ENCODE measurements at places on chromosomes 16 and 17.

- no peaks in the 10 kb centered on the region for H3K36me3 ChIP-seq
- H3K27me3 ChIP-seq: peaks cover 11% of the 10 kb centered on the region
- no peaks in the 10 kb centered on the region for H3K4me1 ChIP-seq
- no peak for DNase-seq
- H3K4me3 ChIP-seq: no peak overlapping the region
- no peak overlapping the region for H3K27ac ChIP-seq
Observed at GRCh38 chr16:66948134-66948836, 12.8 kb upstream of the CES3 start.

GRCh38 chr16:22265351-22265750, 31.9 kb upstream of the POLR3E start:
- H3K27me3 ChIP-seq: no peaks in the 10 kb centered on the region
- H3K4me1 ChIP-seq: no peaks in the 10 kb centered on the region
- H3K27ac ChIP-seq: no peak overlapping the region
- DNase-seq: no peak
- H3K4me3 ChIP-seq: no peak overlapping the region
- H3K36me3 ChIP-seq: no peaks in the 10 kb centered on the region

- H3K4me3 ChIP-seq: peak overlapping the region; percentile 20
- no peaks in the 10 kb centered on the region for H3K27me3 ChIP-seq
- DNase-seq: peak; percentile 98
- no peaks in the 10 kb centered on the region for H3K36me3 ChIP-seq
- H3K27ac ChIP-seq: peak overlapping the region; percentile 97
Observed at GRCh38 chr17:38451030-38451839, 23.0 kb downstream of the ARHGAP23 start.

- peak overlapping the region; percentile 24 for H3K4me3 ChIP-seq
- H3K4me1 ChIP-seq: peaks cover 9% of the 10 kb centered on the region
Observed at GRCh38 chr17:38559051-38559879, 46.5 kb downstream of the SRCIN1 start.

DNA sequence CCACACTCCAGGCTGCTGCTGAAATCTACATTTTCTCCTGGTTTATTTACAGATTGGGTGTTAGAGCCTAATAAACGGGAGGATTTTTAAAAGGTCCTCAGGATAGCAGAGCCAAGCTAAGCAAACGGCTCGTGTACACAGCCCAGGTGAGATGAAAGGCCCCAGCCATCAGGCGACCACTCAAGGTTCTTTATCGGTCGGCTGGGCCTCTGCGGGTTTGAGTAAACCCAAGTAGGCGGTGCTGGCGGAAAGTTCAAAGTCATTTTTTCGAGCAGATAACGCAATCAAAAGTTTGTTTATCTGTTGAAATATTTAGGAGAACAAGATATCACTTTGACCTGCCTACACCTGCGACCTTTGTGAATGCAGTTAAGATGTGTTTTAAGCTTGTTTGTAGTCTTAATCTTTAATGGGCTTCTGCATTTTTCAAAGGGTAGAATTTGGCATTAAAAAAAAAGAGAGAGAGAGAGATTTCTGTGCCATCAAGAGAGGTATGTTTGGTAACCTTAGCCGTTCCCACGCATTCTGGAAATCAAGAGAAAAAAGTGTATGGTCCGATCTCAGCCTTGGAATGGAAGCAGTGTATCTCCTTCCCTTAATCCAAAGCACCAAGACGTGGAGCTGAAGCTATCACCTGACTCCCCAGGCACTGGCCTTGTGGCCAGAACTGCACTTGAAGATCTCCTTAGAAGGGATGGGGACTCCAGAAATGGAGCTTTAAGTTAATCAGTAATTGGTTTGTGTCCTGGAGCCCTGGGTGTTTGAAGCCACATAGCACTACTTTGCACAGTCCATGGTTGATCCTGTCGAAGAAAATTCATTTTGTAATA, 301.7 kb upstream of the IRX5 start:
- no peaks in the 10 kb centered on the region for H3K27me3 ChIP-seq
- no peaks in the 10 kb centered on the region for H3K36me3 ChIP-seq
- H3K4me1 ChIP-seq: no peaks in the 10 kb centered on the region

DNA sequence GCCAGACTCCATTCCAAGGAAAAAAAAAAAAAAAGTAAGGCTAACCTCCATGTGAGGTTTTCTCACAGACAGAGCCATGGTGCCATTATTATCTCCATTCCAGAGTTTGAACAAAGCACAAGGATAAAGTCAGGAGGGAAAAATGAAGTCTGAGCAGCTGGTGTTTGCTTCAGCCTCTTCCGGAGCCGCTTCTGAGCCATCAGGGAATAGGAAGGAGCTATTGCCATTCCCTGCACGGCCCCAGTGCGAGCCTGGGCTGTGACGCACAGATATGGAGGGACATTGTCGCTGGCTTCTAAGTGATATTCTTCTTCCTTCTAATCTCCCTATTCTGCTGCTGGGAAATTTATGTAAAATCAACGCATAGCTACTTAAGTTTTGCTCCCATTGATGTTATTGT, 69.5 kb upstream of the PIRT start:
- H3K27me3 ChIP-seq: no peaks in the 10 kb centered on the region
- no peak overlapping the region for H3K27ac ChIP-seq
- no peak for DNase-seq
- H3K36me3 ChIP-seq: no peaks in the 10 kb centered on the region
- H3K4me3 ChIP-seq: no peak overlapping the region

- peaks cover 6% of the 10 kb centered on the region for H3K4me1 ChIP-seq
- no peaks in the 10 kb centered on the region for H3K27me3 ChIP-seq
- peak within 1 kb of the TSS; percentile 64 for H3K4me3 ChIP-seq
- DNase-seq: peak; percentile 87
Observed at GRCh38 chr16:68644715-68645493, at the start of gene CDH3. TSS of gene CDH3 (plus strand) at chr16:68645310. CDS start at chr16:68645380, 70 bp downstream.

DNA sequence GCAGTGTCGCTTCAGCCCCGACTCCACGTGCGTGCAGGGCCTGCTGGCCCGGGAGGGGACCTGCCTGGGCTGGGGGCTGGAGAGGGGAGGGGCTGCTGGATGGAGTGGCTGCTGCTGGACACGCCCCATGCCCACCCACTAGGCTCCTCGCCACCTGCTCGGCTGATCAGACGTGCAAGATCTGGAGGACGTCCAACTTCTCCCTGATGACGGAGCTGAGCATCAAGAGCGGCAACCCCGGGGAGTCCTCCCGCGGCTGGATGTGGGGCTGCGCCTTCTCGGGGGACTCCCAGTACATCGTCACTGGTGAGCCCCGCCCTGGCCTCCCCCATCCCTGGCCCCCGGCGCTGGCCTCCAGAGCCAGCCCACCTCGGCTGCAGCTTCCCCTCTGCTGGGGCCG, 2.4 kb downstream of the BRICD5 start:
- H3K4me1 ChIP-seq: peaks cover 3% of the 10 kb centered on the region
- DNase-seq: no peak
- H3K27ac ChIP-seq: no peak overlapping the region
- no peak overlapping the region for H3K4me3 ChIP-seq
- peaks cover 6% of the 10 kb centered on the region for H3K36me3 ChIP-seq
- no peaks in the 10 kb centered on the region for H3K27me3 ChIP-seq

GRCh38 chr16:12499032-12499745, 304.5 kb downstream of the CPPED1 start:
- DNase-seq: no peak
- no peaks in the 10 kb centered on the region for H3K4me1 ChIP-seq
- H3K4me3 ChIP-seq: no peak overlapping the region
- H3K27ac ChIP-seq: no peak overlapping the region
- H3K27me3 ChIP-seq: no peaks in the 10 kb centered on the region

DNA sequence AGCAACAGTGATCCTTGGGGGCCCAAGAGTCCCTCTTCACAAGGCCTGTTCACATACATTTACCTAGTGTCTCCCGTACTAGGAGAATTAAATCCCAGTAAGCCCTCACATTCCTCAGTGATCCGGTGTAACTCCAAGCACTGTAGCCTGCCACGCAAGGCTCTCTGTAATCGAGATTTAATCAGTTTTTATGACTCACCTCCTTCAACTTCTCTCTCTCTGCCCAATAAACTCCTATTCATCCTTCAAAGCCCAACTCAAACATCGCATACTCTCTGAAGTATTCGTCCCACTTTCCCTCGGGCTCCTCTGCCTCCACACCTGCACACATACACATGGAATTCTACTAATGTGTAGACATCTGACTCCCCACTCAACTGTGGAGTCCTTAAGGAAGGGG, 141.8 kb downstream of the CMIP start:
- H3K4me3 ChIP-seq: no peak overlapping the region
- H3K4me1 ChIP-seq: peaks cover 6% of the 10 kb centered on the region
- H3K27ac ChIP-seq: no peak overlapping the region
- H3K27me3 ChIP-seq: no peaks in the 10 kb centered on the region
- DNase-seq: peak; percentile 71
- no peaks in the 10 kb centered on the region for H3K36me3 ChIP-seq

- H3K36me3 ChIP-seq: no peaks in the 10 kb centered on the region
- no peak for DNase-seq
- H3K4me3 ChIP-seq: no peak overlapping the region
Observed at GRCh38 chr16:66365651-66366050, 840 bp upstream of the CDH5 start.

DNA sequence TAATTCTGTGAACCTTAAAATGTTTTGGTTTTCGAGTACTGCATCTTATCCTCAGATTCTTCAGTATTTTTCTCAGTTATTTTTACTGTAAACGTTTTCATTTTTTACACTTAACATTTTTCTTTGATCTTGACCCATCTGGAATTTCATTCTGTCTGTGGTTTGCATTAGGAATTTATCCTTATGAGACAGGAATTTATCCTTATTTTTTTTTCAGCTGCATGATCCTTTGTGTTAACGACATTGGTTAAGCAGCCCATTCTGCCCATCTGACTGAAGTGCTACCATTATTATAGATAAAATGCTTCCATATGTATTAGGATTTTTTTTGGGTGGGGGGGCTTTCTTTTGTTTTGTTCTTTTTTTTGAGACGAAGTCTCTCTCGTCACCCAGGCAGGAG, 41.0 kb downstream of the SNX29 start:
- no peak for DNase-seq
- H3K4me3 ChIP-seq: no peak overlapping the region
- H3K27me3 ChIP-seq: no peaks in the 10 kb centered on the region
- no peaks in the 10 kb centered on the region for H3K36me3 ChIP-seq

DNA sequence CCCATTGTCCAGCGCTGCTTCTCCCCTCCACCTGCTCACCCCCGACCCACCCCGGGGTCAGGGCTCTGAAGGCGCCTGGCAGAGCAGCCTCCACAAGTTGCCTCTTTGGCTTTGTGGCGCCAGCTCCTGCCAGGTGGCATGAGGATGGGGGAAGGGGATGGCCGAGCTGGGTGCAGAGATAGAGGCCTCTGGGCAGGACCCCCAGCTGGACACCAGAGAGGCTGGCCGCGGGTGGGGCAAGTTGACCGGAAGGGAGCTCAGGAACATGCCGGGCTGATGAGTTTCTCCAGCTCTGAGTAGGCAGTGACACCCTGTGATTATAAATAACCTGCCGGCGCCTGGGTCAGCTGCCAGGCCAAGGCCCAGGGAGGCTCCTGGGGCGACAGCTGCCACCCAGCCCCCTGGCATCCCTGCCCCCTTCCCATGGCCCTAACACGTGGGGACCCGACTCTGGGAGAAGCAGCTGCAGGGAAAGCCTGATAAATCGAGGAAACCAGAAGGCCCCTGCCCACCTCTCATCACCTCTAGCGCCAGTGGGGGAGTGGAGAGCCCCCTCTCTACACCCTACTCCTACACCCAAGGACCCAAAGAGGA, 729 bp downstream of the P2RX5 start:
- no peak overlapping the region for H3K27ac ChIP-seq
- peaks cover 29% of the 10 kb centered on the region for H3K27me3 ChIP-seq
- no peak overlapping the region for H3K4me3 ChIP-seq
- no peak for DNase-seq
- no peaks in the 10 kb centered on the region for H3K4me1 ChIP-seq

DNA sequence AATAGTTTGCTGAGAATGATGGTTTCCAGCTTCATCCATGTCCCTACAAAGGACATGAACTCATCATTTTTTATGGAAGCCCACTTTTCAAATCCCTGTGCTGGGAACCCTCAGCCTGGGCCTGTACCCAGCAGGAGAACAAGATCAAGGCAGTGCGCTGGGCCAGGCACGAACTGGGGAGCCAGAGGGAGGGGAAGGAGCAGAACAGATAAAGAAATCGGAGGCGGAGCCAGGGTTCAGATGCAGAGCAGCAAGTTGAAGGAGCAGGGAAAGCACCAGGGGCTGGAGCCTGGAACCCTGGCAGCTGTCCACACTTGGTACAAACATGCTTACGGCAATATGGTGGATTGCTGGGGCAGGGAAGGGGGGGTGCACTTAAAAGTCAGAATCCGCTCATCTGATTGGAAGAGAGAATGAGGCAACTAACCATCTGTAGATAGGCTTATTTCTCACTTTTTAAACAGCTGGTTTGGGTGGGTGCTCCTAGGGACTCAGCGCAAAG, 107.5 kb downstream of the NOG start:
- peaks cover 2% of the 10 kb centered on the region for H3K4me1 ChIP-seq
- H3K4me3 ChIP-seq: no peak overlapping the region
- no peaks in the 10 kb centered on the region for H3K36me3 ChIP-seq
- H3K27ac ChIP-seq: no peak overlapping the region

DNA sequence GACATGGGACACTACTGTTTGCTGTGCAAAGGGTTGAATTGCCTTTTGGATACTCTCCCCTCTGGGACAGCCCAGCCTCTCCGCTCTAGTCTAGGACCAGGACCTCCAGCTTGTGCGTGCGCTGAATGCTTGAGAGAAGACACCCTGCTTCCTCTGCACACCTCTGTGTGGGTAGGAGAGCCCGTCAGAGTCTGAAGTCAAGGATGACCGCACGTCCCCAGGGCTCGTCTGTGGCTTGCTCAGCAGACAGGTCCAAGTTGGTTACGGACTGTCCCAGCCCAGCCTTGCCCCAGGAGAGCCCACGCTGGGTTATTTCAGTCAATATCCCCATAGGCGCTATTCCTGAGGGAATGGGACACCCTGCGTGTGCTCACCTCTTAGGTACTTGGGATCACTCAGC, 3.7 kb downstream of the C16orf89 start:
- H3K27ac ChIP-seq: no peak overlapping the region
- no peak overlapping the region for H3K4me3 ChIP-seq
- no peaks in the 10 kb centered on the region for H3K27me3 ChIP-seq
- DNase-seq: no peak

DNA sequence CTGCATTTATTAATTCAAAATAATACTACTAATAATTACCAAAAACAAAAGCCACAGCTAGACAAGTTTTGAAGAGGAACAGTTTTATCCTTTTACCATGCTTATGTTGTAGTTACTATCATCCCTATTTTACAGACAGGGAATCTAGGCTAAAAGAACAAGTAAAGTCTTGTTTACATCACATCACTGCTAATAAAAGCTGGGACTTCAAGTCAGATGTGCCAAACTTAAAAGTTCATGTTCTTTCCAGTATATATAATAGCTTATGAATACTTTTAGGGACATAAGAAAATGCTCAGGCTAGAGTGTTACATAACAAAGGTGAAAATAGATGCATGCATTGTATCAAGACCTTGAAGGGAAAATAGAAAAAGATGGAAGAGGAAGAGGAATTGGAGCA, 234.2 kb downstream of the CDH11 start:
- no peak overlapping the region for H3K4me3 ChIP-seq
- no peak for DNase-seq
- H3K4me1 ChIP-seq: no peaks in the 10 kb centered on the region
- H3K27ac ChIP-seq: no peak overlapping the region
- H3K36me3 ChIP-seq: no peaks in the 10 kb centered on the region
- H3K27me3 ChIP-seq: no peaks in the 10 kb centered on the region

GRCh38 chr16:88705801-88706228, 393 bp downstream of the RNF166 start:
- peak overlapping the region; percentile 79 for H3K4me3 ChIP-seq
- no peaks in the 10 kb centered on the region for H3K27me3 ChIP-seq
- no peaks in the 10 kb centered on the region for H3K4me1 ChIP-seq
- no peaks in the 10 kb centered on the region for H3K36me3 ChIP-seq
- no peak overlapping the region for H3K27ac ChIP-seq

All from mesendoderm (in vitro differentiated cells).